ENCODE measurements at places on chromosomes 2 and 18. TPM values are rescaled to one million over a fixed set of nuclear protein-coding genes. Genes with fewer than 3 reads are reported as not detected.

Gene TGFA
- polyA plus RNA-seq = 0.77 TPM

Gene RNU2-63P
- polyA plus RNA-seq = not detected

- DNase-seq = no peak
- H3K27ac ChIP-seq = no peak overlapping the region
- H3K27me3 ChIP-seq = no peaks in the 10 kb centered on the region
- no peaks in the 10 kb centered on the region for H3K36me3 ChIP-seq
Measured at GRCh38 chr18:64659196-64659595, 510.3 kb upstream of the LINC00305 start.

DNA sequence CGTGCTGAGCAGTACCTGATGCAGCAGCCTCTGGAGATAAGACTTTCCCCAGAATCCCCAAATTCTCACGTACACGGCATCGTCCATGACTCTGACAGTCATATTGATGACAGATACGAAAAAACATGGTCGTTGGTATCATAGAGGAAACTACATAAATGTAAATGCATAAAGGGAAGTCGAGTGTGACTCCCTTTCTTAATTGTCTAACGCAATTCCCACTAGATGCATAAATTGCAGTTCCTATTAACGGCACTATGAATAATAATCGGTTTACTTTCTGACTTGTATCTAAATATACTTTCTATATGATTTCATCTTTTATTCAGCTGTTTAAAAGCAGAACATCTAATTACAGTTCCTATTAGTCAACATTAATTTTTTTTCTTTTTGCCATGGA lies 322.6 kb upstream of the REV1 start:
- no peaks in the 10 kb centered on the region for H3K36me3 ChIP-seq
- H3K27ac ChIP-seq = no peak overlapping the region
- no peaks in the 10 kb centered on the region for H3K27me3 ChIP-seq

DNA sequence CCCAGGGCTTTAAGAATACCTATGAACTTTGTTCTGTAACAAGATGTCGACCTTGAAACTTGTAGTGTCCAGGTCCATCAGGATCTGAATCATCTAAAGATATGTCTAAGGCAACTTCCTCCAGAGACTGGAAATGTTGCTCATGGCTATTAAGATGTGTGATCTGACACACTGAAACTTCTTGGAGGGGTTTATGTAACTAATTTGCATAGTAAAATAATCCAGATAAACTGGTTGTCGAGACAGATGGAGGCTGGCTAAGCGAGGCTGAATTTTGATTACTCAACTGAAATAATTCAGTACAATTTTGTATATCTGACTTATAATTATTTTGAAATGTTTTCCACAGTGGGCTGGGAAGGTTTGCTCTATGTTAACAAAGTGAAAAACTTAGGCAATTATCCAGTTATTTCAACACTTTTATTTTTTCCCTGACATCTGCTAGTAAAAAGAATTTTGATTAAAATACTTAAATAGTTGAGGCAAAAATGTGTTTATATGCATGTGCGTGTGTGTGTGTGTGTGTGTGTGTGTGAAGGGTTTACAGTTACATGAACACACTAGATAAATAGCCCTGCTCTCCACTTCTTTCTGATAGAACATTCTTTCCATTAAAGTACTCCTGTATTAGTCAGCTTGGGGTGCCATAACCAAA lies 11.4 kb upstream of the MAP3K20 start:
- H3K4me3 ChIP-seq = no peak overlapping the region
- DNase-seq = no peak
- no peaks in the 10 kb centered on the region for H3K27me3 ChIP-seq
- H3K27ac ChIP-seq = no peak overlapping the region
- H3K36me3 ChIP-seq = no peaks in the 10 kb centered on the region

DNA sequence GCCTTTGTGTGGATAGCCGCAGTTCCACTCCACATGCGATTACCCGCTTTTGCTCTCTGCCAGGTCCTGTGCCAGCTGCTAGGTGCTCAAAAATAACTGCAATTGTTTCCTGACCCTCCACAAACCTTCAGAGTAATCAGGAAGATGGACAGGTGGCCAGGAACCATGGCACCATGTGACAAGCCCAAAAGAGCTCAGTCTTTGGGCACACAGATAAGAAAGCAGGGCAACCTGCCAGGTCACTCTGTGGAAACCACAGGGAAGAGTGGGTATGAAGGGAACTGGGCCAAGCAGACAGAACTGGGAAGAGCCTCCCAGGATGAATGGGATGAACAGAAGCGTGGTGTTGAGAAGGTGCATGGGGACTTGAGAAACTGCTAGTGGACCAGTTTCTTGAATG lies 79.4 kb upstream of the AGAP1 start:
- H3K4me3 ChIP-seq = no peak overlapping the region
- no peaks in the 10 kb centered on the region for H3K27me3 ChIP-seq
- H3K4me1 ChIP-seq = no peaks in the 10 kb centered on the region
- no peak overlapping the region for H3K27ac ChIP-seq

Gene EMILIN1
- 137 TPM for polyA plus RNA-seq

GRCh38 chr2:240184656-240185055 lies 44.2 kb upstream of the OTOS start:
- no peak overlapping the region for H3K4me3 ChIP-seq
- H3K27me3 ChIP-seq = peaks cover 19% of the 10 kb centered on the region
- H3K4me1 ChIP-seq = no peaks in the 10 kb centered on the region
- H3K36me3 ChIP-seq = no peaks in the 10 kb centered on the region

DNA sequence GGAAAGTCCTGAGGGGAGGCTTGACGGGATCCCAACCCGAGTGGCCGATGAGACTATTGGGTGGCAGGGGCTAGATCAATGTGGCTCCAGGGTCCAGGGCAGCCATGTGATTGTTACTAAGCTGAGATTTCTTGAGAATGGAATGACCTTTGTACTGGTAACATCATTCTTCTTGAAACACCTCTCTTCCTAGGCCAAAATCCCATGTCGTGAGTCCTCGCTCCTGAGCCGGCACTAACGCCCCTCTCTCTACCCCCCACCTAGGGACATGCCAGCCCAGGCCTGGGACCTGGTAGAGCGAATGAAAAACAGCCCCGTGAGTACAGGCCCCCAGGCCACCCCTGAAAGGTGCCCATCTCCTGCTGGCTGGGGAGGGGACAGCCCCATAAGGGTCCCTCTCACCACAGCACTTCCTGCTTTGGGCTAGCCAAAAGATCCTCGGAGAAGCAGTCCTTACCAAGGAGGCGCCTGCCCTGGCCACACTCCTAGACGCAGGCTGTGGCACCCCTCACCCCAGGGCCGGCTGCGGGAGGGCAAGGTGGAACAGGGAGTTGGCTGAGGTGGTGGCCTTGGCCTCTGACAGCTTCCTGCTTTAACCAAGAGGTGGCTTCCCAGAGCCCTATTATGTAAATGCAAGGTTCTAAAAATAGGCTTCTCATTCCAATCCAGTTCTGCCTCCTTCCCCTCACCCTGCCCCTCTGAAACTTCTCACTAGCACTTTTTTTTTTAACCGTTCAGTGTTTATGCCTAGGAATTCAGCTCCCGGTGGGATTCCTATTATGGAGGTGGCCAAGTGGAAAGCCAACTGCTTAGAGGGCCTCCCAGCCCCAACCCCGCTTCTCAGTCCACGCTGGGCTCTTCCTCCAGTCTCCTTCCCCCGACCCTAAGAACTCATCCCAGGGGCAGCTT lies 126.6 kb upstream of the PPP1CB start:
- H3K27me3 ChIP-seq = no peaks in the 10 kb centered on the region
- H3K27ac ChIP-seq = peak overlapping the region; percentile 76
- DNase-seq = peak; percentile 88
- H3K4me1 ChIP-seq = peaks cover 48% of the 10 kb centered on the region
- no peak overlapping the region for H3K4me3 ChIP-seq

DNA sequence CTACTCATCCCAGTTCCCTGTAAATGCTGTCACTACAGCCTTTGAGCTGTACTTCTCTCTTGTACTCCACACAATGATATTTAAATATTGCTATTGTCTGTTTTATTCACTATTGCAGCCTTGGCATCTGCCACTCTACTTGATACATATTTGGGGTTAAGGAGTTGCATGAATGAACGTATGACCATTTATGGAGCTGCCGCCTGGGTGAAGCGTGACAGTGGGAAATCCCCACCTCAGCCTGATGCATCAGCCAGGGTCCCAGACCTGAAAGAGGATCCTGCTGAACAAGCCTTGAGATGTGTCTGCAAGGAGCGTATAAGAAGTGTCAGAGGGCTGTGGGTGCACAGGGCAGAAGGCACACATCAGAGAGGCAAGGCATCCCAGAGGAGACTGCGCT lies 39.1 kb downstream of the MRPL35 start:
- no peak overlapping the region for H3K27ac ChIP-seq
- no peak overlapping the region for H3K4me3 ChIP-seq
- DNase-seq = no peak
- no peaks in the 10 kb centered on the region for H3K36me3 ChIP-seq
- H3K27me3 ChIP-seq = no peaks in the 10 kb centered on the region

GRCh38 chr2:14634489-14635390 lies 2.2 kb downstream of the LRATD1 start:
- DNase-seq = peak; percentile 85
- peak overlapping the region; percentile 67 for H3K27ac ChIP-seq
- H3K4me1 ChIP-seq = peaks cover 16% of the 10 kb centered on the region
- H3K36me3 ChIP-seq = no peaks in the 10 kb centered on the region
- H3K4me3 ChIP-seq = peak overlapping the region; percentile 29

Gene TMEFF2
- 1.0 TPM for polyA plus RNA-seq

DNA sequence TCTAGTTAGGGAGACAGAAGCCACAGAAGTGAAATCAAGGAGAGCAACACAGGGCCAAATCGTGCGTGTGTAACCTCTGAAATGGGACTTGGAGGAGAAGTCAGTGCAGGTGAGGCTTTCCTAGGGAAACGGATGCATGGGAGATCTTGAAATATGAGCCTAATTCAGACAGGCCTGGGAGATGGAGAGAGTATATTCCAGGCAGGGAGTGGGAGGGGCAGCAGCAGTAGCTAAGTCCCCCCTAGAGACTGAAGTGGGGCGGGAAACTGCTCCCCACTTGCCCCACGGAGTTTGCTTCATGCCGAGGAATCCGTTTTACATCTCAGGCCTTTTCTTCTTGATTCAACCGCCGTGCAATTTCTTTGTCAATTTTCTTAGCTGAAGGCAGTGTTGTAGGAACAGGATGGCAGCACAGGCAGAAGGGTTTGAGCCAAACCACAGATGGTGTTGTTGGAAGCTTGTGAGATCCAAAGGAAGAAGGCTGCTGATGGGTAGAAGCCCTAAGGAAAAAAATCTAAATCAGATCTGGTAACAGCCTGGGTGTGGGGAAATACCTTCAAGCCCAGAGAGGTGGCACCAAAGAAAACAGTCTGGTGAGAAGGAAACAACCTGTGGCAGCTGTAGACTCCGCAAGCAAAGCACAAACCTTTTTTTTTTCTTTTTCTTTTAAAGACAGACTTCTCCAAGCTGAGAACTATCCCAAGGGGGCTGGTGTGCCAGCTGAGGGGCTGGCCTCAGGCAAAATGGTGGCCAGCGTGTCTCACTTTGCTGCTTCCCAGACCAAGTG lies 40.2 kb downstream of the EPAS1 start:
- H3K4me3 ChIP-seq = no peak overlapping the region
- peaks cover 66% of the 10 kb centered on the region for H3K4me1 ChIP-seq
- no peaks in the 10 kb centered on the region for H3K27me3 ChIP-seq
- H3K27ac ChIP-seq = peak overlapping the region; percentile 41

Gene SPC25
- polyA plus RNA-seq = 14.3 TPM

DNA sequence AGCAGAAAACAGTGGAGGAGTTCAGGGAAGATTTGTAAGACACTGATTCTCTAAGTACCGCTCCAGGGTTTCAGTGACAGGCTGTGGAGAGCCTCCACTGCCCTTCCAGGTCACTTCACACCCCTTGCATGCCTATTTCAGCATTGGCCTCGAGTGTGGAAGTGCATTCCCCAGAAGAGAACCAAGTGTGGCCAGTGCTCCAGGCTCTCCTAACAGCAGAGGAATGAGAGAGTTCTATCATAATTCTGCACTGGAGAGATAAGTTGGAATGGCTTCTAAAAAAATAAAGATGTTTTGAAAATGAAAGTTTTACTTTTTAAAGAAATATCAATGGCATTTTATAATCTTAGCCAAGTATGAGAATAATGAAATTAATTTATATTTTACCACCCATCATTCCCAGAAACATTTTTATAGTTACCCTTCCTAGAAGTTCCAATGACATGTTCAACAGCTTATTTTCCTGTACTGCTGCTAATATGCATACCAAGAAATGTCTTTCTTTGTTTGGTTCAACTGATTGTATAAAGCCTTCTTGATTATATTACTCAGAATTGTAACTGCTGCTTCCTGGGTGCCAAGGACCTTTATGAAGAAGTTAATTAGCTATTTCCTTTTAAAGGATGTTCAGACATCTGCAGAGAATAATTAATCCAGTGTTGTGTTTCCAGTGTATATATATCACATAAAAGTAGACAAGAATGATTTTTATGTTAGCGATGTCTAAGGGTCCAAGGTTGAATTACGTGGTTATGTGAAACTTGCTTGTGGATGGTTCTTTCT lies 61.0 kb upstream of the SERPINE2 start:
- H3K4me3 ChIP-seq = no peak overlapping the region
- no peaks in the 10 kb centered on the region for H3K4me1 ChIP-seq
- H3K36me3 ChIP-seq = no peaks in the 10 kb centered on the region

DNA sequence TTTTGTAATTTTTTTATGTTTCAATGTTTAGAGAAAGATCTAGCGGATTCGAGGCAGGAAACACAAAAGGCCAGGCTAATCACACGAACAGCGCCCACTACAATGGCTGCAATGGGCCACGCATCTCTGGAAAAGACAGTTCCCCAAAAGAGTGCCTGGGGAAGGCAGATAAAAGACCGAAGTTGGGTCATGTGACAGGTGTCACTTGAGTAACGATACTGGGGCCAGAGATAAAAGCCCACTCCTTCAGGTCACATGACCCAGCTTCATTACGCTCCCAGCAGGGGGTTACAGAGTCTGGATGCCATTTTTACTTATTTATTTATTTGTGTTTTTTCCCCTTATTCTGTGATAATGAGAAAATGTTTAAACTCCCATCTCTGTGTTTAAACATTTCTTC lies 95.4 kb downstream of the CDK15 start:
- H3K27me3 ChIP-seq = no peaks in the 10 kb centered on the region
- DNase-seq = no peak
- no peak overlapping the region for H3K4me3 ChIP-seq
- H3K27ac ChIP-seq = no peak overlapping the region
- H3K4me1 ChIP-seq = no peaks in the 10 kb centered on the region

- no peak for DNase-seq
- peaks cover 12% of the 10 kb centered on the region for H3K4me1 ChIP-seq
- H3K36me3 ChIP-seq = no peaks in the 10 kb centered on the region
- no peak overlapping the region for H3K4me3 ChIP-seq
Measured at GRCh38 chr2:189522435-189523151, 58.0 kb downstream of the SLC40A1 start.

GRCh38 chr18:48321536-48321935 lies 87.6 kb downstream of the ZBTB7C start:
- H3K36me3 ChIP-seq = no peaks in the 10 kb centered on the region
- H3K27ac ChIP-seq = no peak overlapping the region
- H3K4me3 ChIP-seq = no peak overlapping the region
- no peaks in the 10 kb centered on the region for H3K4me1 ChIP-seq
- no peaks in the 10 kb centered on the region for H3K27me3 ChIP-seq
- no peak for DNase-seq

GRCh38 chr18:25535495-25535894 lies 183.5 kb upstream of the ZNF521 start:
- H3K4me1 ChIP-seq = no peaks in the 10 kb centered on the region
- no peak for DNase-seq
- H3K27me3 ChIP-seq = no peaks in the 10 kb centered on the region
- H3K27ac ChIP-seq = no peak overlapping the region
- H3K36me3 ChIP-seq = no peaks in the 10 kb centered on the region

- no peak overlapping the region for H3K27ac ChIP-seq
- no peaks in the 10 kb centered on the region for H3K27me3 ChIP-seq
- no peak overlapping the region for H3K4me3 ChIP-seq
- DNase-seq = peak; percentile 81
- H3K4me1 ChIP-seq = no peaks in the 10 kb centered on the region
- no peaks in the 10 kb centered on the region for H3K36me3 ChIP-seq
Measured at GRCh38 chr18:60228609-60229595, 143.7 kb downstream of the MC4R start.

Measured in left lung (tissue), 14 donors.